Mesothelial cell of epicardium (in vitro differentiated cells): ENCODE measurements at places on chromosomes 1 and 21. TPM values are rescaled to one million over a fixed set of nuclear protein-coding genes. Genes with fewer than 3 reads are reported as not detected.

GRCh38 chr21:28719723-28720122 lies 273.0 kb downstream of the LTN1 start:
- peaks cover 6% of the 10 kb centered on the region for H3K36me3 ChIP-seq
- H3K4me3 ChIP-seq, result no peak overlapping the region
- no peaks in the 10 kb centered on the region for H3K4me1 ChIP-seq
- no peak for DNase-seq
- H3K27me3 ChIP-seq, result no peaks in the 10 kb centered on the region

- peaks cover 27% of the 10 kb centered on the region for H3K36me3 ChIP-seq
- DNase-seq, result no peak
- H3K4me3 ChIP-seq, result peak overlapping the region; percentile 87
- peaks cover 24% of the 10 kb centered on the region for H3K4me1 ChIP-seq
- no peaks in the 10 kb centered on the region for H3K27me3 ChIP-seq
Observed at GRCh38 chr1:44775930-44776729, 790 bp downstream of the RPS8 start.

- DNase-seq, result no peak
- no peak overlapping the region for H3K4me3 ChIP-seq
- no peak overlapping the region for H3K27ac ChIP-seq
- peaks cover 6% of the 10 kb centered on the region for H3K4me1 ChIP-seq
- H3K27me3 ChIP-seq, result no peaks in the 10 kb centered on the region
- H3K36me3 ChIP-seq, result no peaks in the 10 kb centered on the region
Observed at GRCh38 chr21:42162831-42163510, 56.0 kb upstream of the ABCG1 start.

DNA sequence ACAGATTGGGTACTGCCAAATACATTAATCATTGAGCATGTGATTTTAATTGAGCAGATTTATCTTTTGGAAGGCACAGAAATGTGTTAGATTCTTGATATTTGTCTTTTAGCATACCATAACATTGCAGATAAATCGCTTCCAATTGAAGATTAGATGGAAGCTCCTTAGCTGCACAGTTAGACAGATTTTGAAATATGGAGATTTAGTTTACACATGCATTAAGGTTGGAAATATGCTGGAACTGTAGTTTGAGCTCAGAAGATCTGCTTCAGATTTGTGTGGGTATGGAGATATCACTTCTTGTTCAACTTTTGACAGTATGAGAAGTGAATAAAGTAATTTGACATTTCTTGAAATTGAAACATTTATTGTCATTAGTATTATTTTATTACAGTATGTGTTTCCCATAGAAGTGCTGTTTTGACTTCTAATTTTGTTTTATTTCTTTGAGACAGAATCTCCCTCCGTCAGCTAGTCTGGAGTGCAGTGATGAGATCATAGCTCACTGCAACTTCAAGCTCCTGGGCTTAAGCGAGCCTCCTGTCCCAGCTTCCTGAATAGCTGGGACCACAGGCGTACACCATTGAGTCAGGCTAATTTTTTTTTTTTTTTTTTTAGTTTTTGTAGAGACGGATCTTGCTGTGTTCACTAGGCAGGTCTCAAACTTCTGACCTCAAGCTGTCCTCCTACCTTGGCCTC lies 29.1 kb downstream of the THRAP3 start:
- H3K27me3 ChIP-seq, result no peaks in the 10 kb centered on the region
- H3K4me3 ChIP-seq, result no peak overlapping the region
- peak overlapping the region; percentile 41 for H3K27ac ChIP-seq
- no peak for DNase-seq

DNA sequence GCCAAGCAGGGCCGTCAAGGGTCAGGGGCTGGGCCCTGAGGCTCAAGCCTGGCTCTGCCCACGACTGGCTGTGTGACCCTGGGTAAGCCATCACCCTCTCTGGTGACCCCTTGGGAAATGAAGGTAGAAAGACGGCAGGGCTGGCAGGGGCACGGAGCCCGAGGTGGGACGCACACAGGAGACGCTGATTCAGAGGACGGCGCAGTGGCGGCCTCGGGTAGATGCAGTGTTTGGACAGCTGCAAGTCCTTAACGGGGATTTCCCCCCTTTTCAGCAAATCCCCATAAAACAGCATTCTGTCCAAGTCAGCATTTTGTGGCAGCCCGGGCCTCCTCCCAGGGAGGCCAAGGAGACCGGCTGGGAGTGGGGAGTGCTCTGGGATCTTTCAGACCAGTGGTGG lies 16.7 kb downstream of the COL8A2 start:
- H3K27ac ChIP-seq, result peak overlapping the region; percentile 88
- no peaks in the 10 kb centered on the region for H3K27me3 ChIP-seq
- H3K36me3 ChIP-seq, result no peaks in the 10 kb centered on the region
- H3K4me1 ChIP-seq, result peaks cover 13% of the 10 kb centered on the region
- peak overlapping the region; percentile 35 for H3K4me3 ChIP-seq

- H3K4me1 ChIP-seq, result peaks cover 23% of the 10 kb centered on the region
- H3K36me3 ChIP-seq, result no peaks in the 10 kb centered on the region
- no peak for DNase-seq
- no peak overlapping the region for H3K4me3 ChIP-seq
- no peaks in the 10 kb centered on the region for H3K27me3 ChIP-seq
Observed at GRCh38 chr1:8059161-8059622, 33.1 kb upstream of the ERRFI1 start.

GRCh38 chr1:89808441-89809117 lies 12.3 kb upstream of the LRRC8D start:
- no peak for DNase-seq
- H3K27me3 ChIP-seq, result no peaks in the 10 kb centered on the region
- no peaks in the 10 kb centered on the region for H3K36me3 ChIP-seq
- H3K27ac ChIP-seq, result no peak overlapping the region
- H3K4me3 ChIP-seq, result no peak overlapping the region
- H3K4me1 ChIP-seq, result peaks cover 8% of the 10 kb centered on the region

BACH1 gene
- total RNA-seq, result 100 to 107 TPM (median 100 TPM) in 3 replicates

RGSL1 gene
- total RNA-seq, result not detected in 3 replicates

GRCh38 chr1:243433737-243434370 lies 178.0 kb downstream of the SDCCAG8 start:
- no peak overlapping the region for H3K27ac ChIP-seq
- no peak overlapping the region for H3K4me3 ChIP-seq
- peaks cover 18% of the 10 kb centered on the region for H3K4me1 ChIP-seq
- peaks cover 13% of the 10 kb centered on the region for H3K36me3 ChIP-seq

- peaks cover 28% of the 10 kb centered on the region for H3K4me1 ChIP-seq
- no peaks in the 10 kb centered on the region for H3K36me3 ChIP-seq
- peaks cover 20% of the 10 kb centered on the region for H3K27me3 ChIP-seq
- DNase-seq, result no peak
- H3K4me3 ChIP-seq, result no peak overlapping the region
- no peak overlapping the region for H3K27ac ChIP-seq
Observed at GRCh38 chr1:223551610-223552009, 113.9 kb downstream of the CAPN8 start.

- no peaks in the 10 kb centered on the region for H3K36me3 ChIP-seq
- peaks cover 45% of the 10 kb centered on the region for H3K4me1 ChIP-seq
- peak overlapping the region; percentile 15 for H3K4me3 ChIP-seq
- peak; percentile 77 for DNase-seq
- H3K27ac ChIP-seq, result peak overlapping the region; percentile 70
Observed at GRCh38 chr21:45421071-45421845, 16.3 kb downstream of the COL18A1 start.

DNA sequence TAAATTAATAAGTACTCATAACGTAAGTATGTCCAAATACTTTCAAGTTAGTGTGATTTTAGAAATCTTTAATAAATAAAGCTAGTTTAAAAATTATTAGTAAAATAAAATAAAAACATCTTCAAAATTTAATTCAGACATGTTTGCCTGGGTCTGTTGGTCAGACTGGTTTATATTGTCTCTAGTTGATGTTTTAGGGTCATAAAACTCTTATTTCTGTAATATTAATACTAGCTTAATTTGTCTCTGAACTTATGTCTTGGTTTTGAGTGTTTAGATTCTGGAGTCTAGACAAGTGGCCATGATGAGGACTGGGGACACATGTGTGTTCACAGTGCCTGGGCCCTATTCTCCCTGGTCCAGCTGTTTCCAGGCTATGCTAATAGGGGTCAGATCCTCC lies 184.5 kb upstream of the TNR start:
- no peak overlapping the region for H3K4me3 ChIP-seq
- H3K27ac ChIP-seq, result no peak overlapping the region
- no peak for DNase-seq
- no peaks in the 10 kb centered on the region for H3K4me1 ChIP-seq
- H3K27me3 ChIP-seq, result no peaks in the 10 kb centered on the region

GRCh38 chr21:42123219-42123908 lies 52.2 kb downstream of the UMODL1 start:
- H3K27ac ChIP-seq, result no peak overlapping the region
- H3K4me1 ChIP-seq, result peaks cover 10% of the 10 kb centered on the region
- no peak for DNase-seq
- peaks cover 34% of the 10 kb centered on the region for H3K27me3 ChIP-seq
- no peak overlapping the region for H3K4me3 ChIP-seq

ELK4 gene
- total RNA-seq, result 32.2 to 36.8 TPM (median 34.8 TPM) in 3 replicates

- peaks cover 4% of the 10 kb centered on the region for H3K4me1 ChIP-seq
- peaks cover 9% of the 10 kb centered on the region for H3K27me3 ChIP-seq
- H3K36me3 ChIP-seq, result no peaks in the 10 kb centered on the region
Observed at GRCh38 chr1:204154568-204155255, 2.9 kb upstream of the ETNK2 start.

GRCh38 chr1:78078358-78078757 lies 32.6 kb downstream of the GIPC2 start:
- DNase-seq, result no peak
- no peaks in the 10 kb centered on the region for H3K36me3 ChIP-seq
- peaks cover 2% of the 10 kb centered on the region for H3K4me1 ChIP-seq
- H3K4me3 ChIP-seq, result no peak overlapping the region
- no peaks in the 10 kb centered on the region for H3K27me3 ChIP-seq

DNA sequence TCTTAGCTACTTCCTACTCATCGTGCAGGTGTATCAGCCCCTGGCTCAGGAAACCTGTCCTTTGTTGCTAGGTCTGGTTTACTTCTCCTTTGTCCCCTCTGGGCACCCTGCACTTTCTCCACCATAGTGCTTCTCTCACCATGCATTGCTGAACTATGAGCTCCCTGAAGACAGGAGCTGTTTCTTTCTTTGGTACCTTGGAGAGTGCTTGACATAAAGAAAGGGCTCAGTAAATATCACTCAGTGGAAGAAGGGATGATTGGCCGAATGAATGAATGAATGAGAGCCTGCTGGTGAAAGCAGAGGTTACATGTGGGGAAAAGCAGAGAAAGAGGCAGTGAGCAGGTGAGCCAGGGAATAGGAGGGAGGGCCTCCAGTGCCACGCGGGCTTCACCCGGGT lies 9.8 kb upstream of the HMGB4 start:
- no peak overlapping the region for H3K27ac ChIP-seq
- H3K4me1 ChIP-seq, result peaks cover under 1% of the 10 kb centered on the region
- no peaks in the 10 kb centered on the region for H3K36me3 ChIP-seq
- no peak overlapping the region for H3K4me3 ChIP-seq
- no peak for DNase-seq

DNA sequence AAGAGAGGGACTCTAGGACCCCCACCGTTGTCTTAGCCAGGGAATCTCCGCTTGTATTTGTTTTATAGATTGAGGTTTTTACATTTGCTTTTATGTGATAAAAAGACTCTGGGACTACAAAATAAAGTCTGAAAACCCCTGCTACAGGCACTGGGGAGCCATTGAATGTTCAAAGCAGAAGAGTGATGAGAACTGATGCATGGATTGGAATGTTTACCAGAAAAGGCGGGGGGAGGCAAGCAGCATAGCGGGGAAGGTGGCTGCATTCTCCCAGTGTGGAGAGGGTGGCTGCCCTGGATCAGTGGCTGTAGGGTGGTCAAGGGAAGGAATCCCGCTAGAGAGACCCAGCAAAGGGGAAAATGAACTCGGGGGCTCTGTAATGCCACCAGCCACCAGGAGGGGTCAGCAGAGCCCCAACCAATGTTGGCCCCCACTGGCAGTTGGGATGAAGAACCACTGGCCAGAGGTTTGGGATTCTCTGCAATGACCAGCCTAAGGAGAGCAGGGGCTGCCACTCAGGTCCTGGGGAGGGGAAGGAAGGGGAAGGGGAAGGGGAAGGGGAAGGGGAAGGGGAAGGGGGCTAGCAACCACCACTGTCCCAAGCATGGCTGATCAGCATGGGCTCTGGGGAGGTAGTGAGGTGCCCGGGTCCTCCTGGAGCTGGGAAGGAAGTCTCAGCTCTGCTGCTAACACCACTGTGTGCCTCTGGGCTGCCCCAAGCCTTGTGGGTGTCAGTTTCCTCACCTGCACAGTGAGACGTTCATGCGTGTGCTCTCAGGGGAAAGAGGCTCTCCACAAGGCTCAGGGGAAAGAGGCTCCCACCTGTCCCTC lies 19.2 kb upstream of the PEF1 start:
- peaks cover 13% of the 10 kb centered on the region for H3K36me3 ChIP-seq
- DNase-seq, result peak; percentile 86
- no peaks in the 10 kb centered on the region for H3K27me3 ChIP-seq
- no peak overlapping the region for H3K27ac ChIP-seq
- peaks cover 14% of the 10 kb centered on the region for H3K4me1 ChIP-seq

DNA sequence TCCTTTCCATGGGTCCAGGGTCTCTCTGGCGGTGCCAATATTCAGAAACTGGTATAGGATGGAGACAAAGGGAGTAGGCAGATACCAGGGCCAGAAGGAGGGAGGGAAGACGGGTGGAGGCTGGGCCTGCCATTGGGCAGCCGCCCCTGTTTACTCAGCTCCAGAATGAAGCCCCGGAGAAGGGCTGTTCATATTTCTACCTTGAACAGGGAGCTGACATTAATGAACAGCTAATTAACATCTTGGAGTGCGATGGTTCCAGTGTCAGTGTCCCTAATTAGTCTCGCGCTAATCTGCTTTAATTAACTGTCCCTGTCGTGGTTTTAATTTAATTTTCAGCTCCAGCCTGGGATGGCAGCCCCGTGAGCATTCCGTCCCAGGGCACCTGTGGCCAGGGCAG lies 113.8 kb downstream of the EPHB2 start:
- H3K27ac ChIP-seq, result peak overlapping the region; percentile 70
- H3K4me3 ChIP-seq, result no peak overlapping the region
- no peak for DNase-seq
- H3K27me3 ChIP-seq, result no peaks in the 10 kb centered on the region
- no peaks in the 10 kb centered on the region for H3K36me3 ChIP-seq

DNA sequence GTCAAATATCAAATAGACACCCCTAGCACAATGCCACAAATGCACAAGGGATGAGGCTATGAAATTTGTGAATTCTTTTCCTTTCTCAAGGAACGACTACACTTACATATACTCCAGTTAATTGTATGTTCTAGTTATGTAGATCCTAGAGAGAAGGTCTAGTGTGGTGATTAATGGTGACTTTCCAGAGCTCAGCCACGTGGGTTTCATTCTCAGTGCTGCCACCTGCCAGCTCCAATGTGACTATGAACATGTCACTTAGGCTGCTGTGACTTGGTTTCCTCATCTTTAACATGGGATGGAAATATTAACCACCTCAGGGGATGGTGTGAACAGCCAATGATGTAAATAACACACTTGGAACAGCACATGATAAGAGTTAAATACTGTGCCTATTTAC lies 138.3 kb downstream of the APP start:
- no peak for DNase-seq
- no peak overlapping the region for H3K4me3 ChIP-seq
- H3K27ac ChIP-seq, result no peak overlapping the region

MIXL1 gene
- total RNA-seq, result 3.2 to 4.3 TPM (median 3.4 TPM) in 3 replicates

DNA sequence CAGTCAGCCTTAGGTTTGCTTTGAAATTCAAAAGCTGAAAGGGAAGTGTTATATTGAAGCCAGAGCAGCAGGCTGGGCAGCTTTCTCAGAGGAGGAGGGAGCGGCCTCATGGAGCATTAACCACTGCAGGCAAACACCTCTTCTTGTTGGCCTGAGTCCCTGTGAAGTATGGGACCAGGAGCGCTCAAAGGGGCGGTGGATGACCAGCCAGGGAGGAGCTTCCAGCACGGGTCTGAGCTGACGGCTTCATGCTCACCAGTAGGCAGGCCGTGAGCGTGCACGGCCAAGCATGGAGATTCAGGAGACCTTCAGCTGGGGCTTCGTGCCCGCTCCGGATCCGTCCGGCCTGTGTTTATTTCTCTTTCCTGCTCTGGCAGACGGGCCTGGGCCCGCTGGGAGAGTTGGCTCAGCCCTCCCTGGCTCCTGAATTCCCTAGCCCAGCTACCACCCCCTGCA lies 245.2 kb downstream of the TRABD2B start:
- no peak overlapping the region for H3K27ac ChIP-seq
- no peak overlapping the region for H3K4me3 ChIP-seq
